ENCODE measurements at places on chromosomes 5 and 9.

- no peak for DNase-seq
Measured at GRCh38 chr5:139369181-139369580, 13.9 kb downstream of the SLC23A1 start.

DNA sequence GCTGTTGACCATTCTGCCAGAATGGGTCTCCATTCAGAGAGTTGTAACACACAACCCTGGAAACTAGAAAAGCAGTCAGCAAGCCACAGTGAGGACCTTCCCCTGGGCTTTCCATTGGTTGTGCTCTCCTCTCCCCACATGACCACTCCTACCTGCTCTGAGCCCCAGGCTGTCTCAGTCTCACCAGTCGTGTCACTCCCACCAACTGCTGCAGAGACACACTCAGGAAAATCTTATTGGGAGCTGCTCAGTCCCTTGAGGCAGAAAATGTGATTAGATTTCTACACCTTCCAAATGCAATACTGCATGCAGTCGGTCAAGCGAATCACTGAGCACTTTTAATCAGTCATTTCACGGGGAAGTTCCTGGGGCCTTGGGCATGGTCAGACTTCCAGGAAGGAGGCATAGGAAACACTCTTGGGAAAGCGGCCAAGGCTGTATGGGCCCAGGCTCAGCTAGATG is 284.2 kb upstream of the NMUR2 start:
- no peak for DNase-seq

DNA sequence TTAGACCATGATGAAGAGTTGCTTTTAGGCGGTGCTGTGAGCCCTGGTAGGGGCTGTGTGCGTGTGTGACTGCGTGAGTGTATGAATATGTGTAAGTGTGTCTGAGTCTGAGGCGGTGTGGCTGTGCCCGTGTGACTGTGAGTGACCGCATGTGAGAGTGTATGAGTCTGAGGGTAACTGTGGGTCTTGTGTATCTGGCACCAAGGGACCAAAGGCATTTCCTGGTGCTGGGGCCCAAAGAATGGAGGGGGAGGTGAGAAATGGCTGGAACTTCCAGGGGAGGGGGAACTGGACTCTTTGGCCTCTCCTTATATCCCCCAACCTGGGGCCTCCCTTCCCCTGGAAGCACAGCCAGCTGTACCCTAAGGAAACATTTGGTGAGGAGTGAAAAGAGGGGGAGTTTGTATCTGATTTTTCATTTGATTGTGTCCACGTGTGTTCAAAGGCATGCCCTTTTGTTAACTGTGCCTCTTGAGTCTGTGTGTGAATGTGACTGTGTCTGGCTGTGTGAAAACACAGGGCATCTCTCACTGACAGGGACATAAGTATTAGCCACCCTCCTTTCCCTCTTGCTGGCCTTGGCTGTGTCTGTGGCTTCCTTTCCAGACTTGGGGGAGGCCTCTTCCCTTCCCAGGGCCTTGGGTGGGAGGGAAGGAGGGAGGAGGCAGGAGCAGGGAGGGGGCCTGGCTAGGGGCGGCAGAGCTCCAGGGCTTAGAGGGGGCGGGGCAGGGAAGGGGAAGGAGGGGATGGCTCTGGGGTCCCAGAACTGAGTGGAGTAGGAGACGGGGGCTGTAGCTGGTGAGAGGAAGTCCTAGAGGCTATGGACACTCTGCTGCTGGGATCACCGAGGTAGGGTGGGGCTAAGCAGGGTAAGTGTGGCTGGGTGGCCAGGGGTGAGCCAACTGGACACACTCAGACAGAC is 1.4 kb downstream of the IL11RA start:
- no peak for DNase-seq

GRCh38 chr5:75550597-75550996 is 38.9 kb downstream of the POLK start:
- DNase-seq, result no peak

- no peak for DNase-seq
Measured at GRCh38 chr5:13695076-13695712, 249.3 kb downstream of the DNAH5 start.

Measured in COR-L47 (cell line).